ENCODE measurements at places on chromosomes 11 and 22.

DNA sequence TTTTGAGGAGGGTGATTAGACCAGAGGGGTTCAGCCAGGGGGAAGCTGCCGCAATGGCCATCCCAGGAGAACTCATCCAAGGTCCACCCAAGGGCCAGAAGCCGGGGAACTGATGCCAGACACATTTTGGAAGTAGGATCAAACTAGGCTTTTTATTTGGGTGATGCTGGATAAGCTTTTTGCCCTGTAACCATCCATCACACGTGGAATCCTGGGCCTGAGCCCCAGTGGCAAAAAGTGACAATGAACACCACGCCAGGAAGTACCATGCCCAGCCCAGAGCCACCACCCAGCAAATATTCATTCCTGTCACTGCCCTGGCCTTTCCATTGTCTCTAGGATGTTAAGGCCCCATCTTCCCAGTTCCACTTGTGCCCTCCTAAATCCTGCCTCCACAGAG, 85.9 kb downstream of the ZC3H12C start:
- DNase-seq = no peak

- DNase-seq = no peak
These were observed 9.5 kb downstream of the SEPTIN3 start for GRCh38 chr22:41978732-41979131.

DNA sequence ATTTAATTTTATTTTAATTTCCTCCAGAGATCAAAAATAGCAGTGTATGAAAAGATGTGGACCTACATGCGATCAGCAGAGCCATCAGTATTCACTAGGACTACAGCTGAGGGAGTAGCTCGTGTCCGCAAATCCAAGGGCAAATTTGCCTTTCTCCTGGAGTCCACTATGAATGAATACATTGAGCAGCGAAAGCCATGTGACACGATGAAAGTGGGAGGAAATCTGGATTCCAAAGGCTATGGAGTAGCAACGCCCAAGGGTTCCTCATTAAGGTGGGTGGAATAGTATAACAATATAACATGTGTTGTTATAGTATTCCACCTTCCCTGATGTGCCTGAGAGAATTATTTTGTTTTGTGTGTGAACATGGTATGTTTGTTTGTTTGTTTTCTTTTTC, 88.3 kb downstream of the MSANTD4 start:
- no peak for DNase-seq

DNA sequence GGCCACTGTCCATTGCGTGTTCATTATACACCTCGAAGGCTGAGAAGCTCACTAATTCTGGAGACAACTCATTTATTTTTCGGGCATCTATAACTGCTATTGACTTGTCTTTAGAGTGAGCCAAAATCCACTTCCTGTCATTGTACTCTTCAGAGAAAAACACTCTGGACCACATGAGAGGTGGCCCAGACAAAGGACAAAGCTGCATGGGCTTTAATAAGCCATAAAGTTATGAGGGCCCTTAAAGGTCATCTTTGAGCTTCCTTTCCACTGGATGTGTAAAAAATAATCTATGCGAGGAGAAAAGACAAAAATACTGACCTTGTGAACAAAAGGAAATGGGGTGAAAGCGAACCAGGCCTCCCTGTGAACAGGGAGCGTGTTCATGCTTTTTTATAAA, 63.5 kb upstream of the ZC3H12C start:
- DNase-seq = no peak

GRCh38 chr11:22668005-22668796, 1.8 kb downstream of the GAS2 start:
- no peak for DNase-seq

- no peak for DNase-seq
These were observed 68.9 kb upstream of the KCNQ1OT1 start for GRCh38 chr11:2768471-2769408.

DNA sequence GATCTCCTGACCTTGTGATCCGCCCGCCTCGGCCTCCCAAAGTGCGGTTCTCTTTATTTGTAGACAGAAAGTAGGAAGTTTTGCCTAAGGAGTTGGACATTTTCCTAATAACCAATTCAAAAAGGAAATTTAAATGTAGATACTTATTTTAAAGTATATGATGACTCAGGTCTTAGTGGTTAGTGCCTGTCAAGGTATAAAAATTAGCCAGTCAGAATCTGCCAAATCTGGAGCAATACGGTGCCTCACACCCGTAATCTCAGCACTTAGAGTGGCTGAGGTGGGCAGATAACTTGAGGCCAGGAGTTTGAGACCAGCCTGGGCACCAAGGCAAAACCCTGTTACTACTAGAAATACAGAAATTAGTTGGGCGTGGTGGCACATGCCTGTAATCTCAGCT, 86.7 kb upstream of the RASSF10 start:
- DNase-seq = no peak
